A549 treated with ZK216348 at 1 μM for 4 hours (cell line): ENCODE measurements at places on chromosomes 12 and 14. TPM values are rescaled to one million over a fixed set of nuclear protein-coding genes. Genes with fewer than 3 reads are reported as not detected.

Gene STON2
- 0.93 to 1.6 TPM (median 1.0 TPM) in 5 replicates for total RNA-seq

Gene SOAT2
- 0.14 to 0.75 TPM (median 0.23 TPM) in 5 replicates for total RNA-seq

Gene GLT1D1
- not detected in 5 replicates for total RNA-seq

Gene C14orf39
- not detected in 5 replicates for total RNA-seq

Gene PDZRN4
- not detected in 5 replicates for total RNA-seq

Gene COX8C
- total RNA-seq, result not detected in 5 replicates

Gene SSPN
- total RNA-seq, result 0.17 to 0.39 TPM (median 0.34 TPM) in 5 replicates

Gene C3AR1
- total RNA-seq, result not detected in 5 replicates

Gene SLCO1B1
- 0.15 to 0.53 TPM (median 0.26 TPM) in 5 replicates for total RNA-seq

Gene SELPLG
- 0.57 to 1.7 TPM (median 1.1 TPM) in 5 replicates for total RNA-seq

Gene PMCH
- not detected in 5 replicates for total RNA-seq

Gene LMO3
- total RNA-seq, result not detected in 5 replicates

Gene NTF3
- total RNA-seq, result not detected in 5 replicates

Gene ZNF410
- 42.3 to 57.3 TPM (median 44.2 TPM) in 5 replicates for total RNA-seq

Gene FAM181A
- total RNA-seq, result not detected in 5 replicates

Gene MANSC4
- total RNA-seq, result not detected in 5 replicates

Gene SMCO2
- total RNA-seq, result 0.18 to 0.36 TPM in 2 of 5 replicates, not detected in the others

Gene CISTR
- not detected in 5 replicates for total RNA-seq

Gene TMEM63C
- 1.1 to 3.3 TPM (median 2.2 TPM) in 5 replicates for total RNA-seq

Gene RASSF9
- total RNA-seq, result 0.39 to 1.0 TPM (median 0.88 TPM) in 5 replicates

Gene GALNT16
- 1.9 to 4.0 TPM (median 3.3 TPM) in 5 replicates for total RNA-seq

Gene ASCL1
- total RNA-seq, result not detected in 5 replicates

Gene INHBC
- 0.07 TPM in 1 of 5 replicates, not detected in the others for total RNA-seq

Gene TMEM52B
- 0.05 to 0.25 TPM in 2 of 5 replicates, not detected in the others for total RNA-seq

Gene LAG3
- total RNA-seq, result 0.79 to 2.2 TPM (median 1.6 TPM) in 5 replicates

Gene AP5M1
- 13.9 to 21.3 TPM (median 19.1 TPM) in 5 replicates for total RNA-seq

Gene CDK17
- 10.0 to 16.9 TPM (median 12.8 TPM) in 5 replicates for total RNA-seq

Gene CEP290
- 5.3 to 8.1 TPM (median 5.5 TPM) in 5 replicates for total RNA-seq

Gene KCNH5
- not detected in 5 replicates for total RNA-seq

Gene HOXC9
- 13.2 to 16.3 TPM (median 15.3 TPM) in 5 replicates for total RNA-seq

Gene GZMB
- total RNA-seq, result not detected in 5 replicates

Gene MIS18BP1
- 16.3 to 35.9 TPM (median 20.9 TPM) in 5 replicates for total RNA-seq

Gene EMP1
- total RNA-seq, result 123 to 176 TPM (median 156 TPM) in 5 replicates

Gene P2RX2
- not detected in 5 replicates for total RNA-seq

Gene RNASE11
- total RNA-seq, result not detected in 5 replicates

Gene TMEM119
- 0.17 TPM in 1 of 5 replicates, not detected in the others for total RNA-seq

Gene TEX22
- total RNA-seq, result 0.09 to 0.41 TPM (median 0.28 TPM) in 4 of 5 replicates, not detected in the other

Gene MEG3
- 40.4 to 74.4 TPM (median 63.5 TPM) in 5 replicates for total RNA-seq

Gene KLRF2
- total RNA-seq, result not detected in 5 replicates

Gene TPH2
- total RNA-seq, result 0.20 TPM in 1 of 5 replicates, not detected in the others

Gene LGR5
- not detected in 5 replicates for total RNA-seq

Gene PRPF39
- 12.4 to 24.7 TPM (median 20.5 TPM) in 5 replicates for total RNA-seq

Gene TAS2R8
- total RNA-seq, result not detected in 5 replicates

Gene C12orf50
- not detected in 5 replicates for total RNA-seq

Gene ASIC1
- total RNA-seq, result 3.8 to 7.6 TPM (median 6.0 TPM) in 5 replicates

Gene RTN1
- total RNA-seq, result not detected in 5 replicates

Gene NEMF
- total RNA-seq, result 26.3 to 40.0 TPM (median 33.3 TPM) in 5 replicates

Gene SERPINA3
- 10.4 to 12.3 TPM (median 11.0 TPM) in 5 replicates for total RNA-seq

Gene SERPINA5
- 0.12 to 0.21 TPM in 2 of 5 replicates, not detected in the others for total RNA-seq
